Stimulated activated CD8-positive, alpha-beta memory T cell treated with anti-CD3 and anti-CD28 coated beads, Interleukin-15, amount 100 ng/mL, for 48 hours (primary cell): ENCODE measurements at places on chromosomes 1 and 21.
A peak's percentile ranks its signal among the peaks of the same experiment; 100 is the strongest.

GRCh38 chr21:34774750-34775149 lies 106.0 kb downstream of the CLIC6 start:
- DNase-seq, result no peak

GRCh38 chr1:66402194-66402593 lies 131.8 kb upstream of the SGIP1 start:
- no peak for DNase-seq

- DNase-seq, result no peak
These were observed 491.2 kb upstream of the ZRANB2 start for GRCh38 chr1:71572038-71572437.

DNA sequence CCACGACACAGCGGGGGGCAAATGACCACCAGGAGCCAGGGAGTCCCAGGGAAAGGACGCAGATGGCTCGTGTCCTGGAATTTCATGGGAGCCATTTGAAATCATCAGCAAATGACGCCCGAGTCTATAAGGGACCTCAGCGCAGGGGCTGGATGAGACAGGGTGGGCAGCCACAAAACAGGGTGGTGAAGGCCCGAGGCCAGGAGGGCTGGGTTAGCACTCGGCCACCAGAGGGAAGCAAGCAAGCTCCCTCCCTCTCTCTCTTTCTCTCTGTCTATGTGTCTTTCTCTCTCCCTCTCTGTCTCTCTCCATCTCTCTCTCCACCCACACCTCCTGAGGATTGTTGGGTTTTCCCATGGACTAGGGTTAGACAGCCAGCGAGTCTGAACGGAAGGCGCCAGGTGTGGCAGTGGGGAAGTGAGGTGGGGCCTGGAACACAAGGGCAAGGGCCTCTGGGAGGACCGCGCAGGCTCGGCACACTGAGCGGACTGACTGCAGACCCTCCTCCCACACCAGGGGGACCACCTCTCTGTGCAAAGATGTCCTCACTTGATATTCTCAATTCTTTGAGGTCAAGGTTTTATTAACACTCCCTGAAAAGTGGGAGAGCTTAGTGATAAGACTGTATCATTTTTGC lies 73.8 kb upstream of the TMPRSS2 start:
- no peak for DNase-seq

DNA sequence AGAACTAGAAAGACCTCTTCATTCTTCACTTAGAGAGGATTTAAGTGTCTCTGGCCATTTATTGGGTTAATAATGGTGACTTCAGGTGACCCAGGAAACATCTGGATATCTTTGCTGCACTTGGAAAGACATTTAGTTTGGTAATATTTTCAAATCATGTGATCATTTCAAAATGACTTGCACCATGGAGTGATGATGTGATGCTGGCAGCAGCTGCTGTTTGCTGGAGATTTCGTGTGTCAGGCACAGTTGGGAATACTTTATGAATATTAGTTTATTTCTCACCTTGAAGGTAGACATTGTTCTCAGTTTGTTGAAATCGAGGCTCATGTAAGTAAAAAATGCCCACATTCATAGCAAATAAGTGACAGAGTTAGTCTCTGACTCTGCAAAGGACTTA lies 236.0 kb downstream of the DISC1 start:
- DNase-seq, result no peak

GRCh38 chr1:198552668-198553416 lies 12.4 kb upstream of the ATP6V1G3 start:
- no peak for DNase-seq

GRCh38 chr1:15950763-15951295 lies 25.1 kb downstream of the ZBTB17 start:
- DNase-seq, result peak; percentile 79

- DNase-seq, result no peak
These were observed 3.4 kb upstream of the PLEKHM2 start for GRCh38 chr1:15680561-15681348.

GRCh38 chr1:97826820-97827219 lies 94.0 kb downstream of the DPYD start:
- DNase-seq, result no peak

GRCh38 chr1:119347858-119348257 lies 20.7 kb upstream of the HAO2 start:
- DNase-seq, result no peak

- DNase-seq, result no peak
These were observed 130.5 kb downstream of the BACH1 start for GRCh38 chr21:29429218-29429617.

- DNase-seq, result no peak
These were observed 24.7 kb downstream of the GPA33 start for GRCh38 chr1:167065471-167065870.

DNA sequence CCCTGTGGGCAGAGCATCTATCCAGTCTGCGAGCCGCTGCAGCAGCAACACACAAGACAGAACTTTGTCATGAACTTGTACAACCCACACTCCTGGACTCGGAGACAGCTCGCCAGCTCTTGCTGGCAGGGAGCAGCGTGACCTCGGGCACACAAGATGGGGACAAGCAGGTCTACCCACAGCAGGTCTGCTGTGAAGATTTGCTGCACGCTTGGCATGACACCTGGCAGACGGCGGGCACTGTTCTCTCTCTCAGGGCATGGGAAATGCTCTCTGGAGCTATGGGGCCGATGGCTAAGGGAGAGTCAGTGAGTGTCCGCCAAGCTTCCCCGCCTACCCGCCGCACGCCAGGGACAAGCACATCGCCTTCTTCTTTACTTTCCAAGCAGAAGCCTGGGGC lies 90.0 kb downstream of the STUM start:
- no peak for DNase-seq

DNA sequence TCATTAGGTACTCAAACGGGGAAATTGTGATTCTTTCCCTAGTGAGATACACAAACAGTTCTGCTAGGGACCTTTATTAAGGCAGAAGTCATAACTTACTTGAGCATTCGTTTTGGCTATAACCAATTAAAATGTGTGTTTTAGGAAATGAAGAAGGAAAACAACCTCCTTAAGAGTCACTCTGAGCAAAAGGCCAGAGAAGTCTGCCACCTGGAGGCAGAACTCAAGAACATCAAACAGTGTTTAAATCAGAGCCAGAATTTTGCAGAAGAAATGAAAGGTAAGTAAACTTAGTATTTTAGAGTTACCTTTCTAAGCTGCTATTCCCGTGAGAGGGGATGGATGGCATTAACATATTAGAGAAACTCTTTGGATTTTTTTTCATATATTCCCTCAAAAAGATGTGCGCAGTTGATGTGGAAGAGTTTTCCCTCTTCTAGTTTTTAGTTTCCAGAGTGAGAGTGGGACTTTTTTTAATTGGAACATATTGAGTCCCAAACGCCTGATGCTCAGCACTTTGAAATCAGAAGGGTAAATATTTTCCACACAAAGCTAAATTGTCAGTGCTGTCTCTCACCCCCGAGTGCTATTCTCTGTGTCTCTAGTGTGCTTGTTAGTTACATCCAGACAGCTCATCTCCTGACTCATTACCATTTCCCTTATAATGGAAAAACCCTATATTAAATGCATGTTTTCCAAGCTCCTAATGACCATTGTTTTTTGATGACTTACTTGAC lies 34.9 kb downstream of the CENPF start:
- no peak for DNase-seq

GRCh38 chr1:210597555-210598134 lies 268.9 kb downstream of the HHAT start:
- no peak for DNase-seq

GRCh38 chr1:209307846-209308245 lies 275.7 kb upstream of the CAMK1G start:
- no peak for DNase-seq

GRCh38 chr1:94265906-94266305 lies 28.5 kb upstream of the ARHGAP29 start:
- no peak for DNase-seq

- DNase-seq, result no peak
These were observed 241.0 kb upstream of the SNX7 start for GRCh38 chr1:98420376-98421084.

- no peak for DNase-seq
These were observed 4.3 kb downstream of the TSPAN2 start for GRCh38 chr1:115084902-115085511.

- no peak for DNase-seq
These were observed 30.6 kb downstream of the CAPN2 start for GRCh38 chr1:223742856-223743517.

GRCh38 chr1:233543338-233544255 lies 70.3 kb upstream of the KCNK1 start:
- DNase-seq, result no peak

DNA sequence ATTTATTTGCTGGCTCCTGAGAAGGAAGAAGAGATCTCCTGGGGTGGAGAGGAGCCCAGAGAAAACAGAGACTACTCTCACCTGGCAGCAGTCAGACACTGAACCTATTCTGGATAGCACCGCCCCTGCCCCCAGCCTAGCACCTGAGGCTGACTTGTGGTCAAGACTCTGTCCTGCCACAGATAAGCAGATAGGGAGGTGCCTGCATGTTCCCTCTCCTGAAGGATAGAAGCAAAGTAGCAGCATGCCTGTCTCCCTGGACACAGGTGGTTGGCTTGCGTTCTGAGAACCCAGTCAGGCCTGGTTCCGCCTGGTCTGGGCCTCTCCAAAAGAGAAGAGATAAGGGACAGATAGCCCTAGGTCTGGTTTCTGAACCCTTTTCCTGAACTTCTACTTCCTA lies 1.3 kb upstream of the EFNA3 start:
- no peak for DNase-seq

DNA sequence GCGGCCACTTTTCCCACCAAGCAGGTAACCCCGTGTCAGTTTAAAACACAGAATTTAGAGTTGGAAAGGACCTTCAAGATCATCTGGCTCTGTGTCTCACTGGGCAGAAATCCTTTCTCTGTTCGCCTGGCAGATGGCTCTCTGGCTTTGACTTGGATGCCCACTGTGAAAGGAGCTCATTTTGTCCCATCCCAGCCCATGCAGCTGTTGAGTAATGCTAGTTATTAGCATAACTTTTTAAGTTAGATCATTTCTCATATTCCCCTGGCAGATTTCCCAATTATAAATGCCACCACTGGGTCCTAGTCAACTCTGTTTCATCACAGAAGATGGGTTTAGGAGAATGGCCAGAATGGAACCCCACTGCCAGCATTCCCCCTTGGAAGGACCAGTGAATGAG lies 55.9 kb downstream of the SLC35F3 start:
- DNase-seq, result no peak

GRCh38 chr1:62732331-62732730 lies 44.1 kb upstream of the DOCK7 start:
- no peak for DNase-seq

DNA sequence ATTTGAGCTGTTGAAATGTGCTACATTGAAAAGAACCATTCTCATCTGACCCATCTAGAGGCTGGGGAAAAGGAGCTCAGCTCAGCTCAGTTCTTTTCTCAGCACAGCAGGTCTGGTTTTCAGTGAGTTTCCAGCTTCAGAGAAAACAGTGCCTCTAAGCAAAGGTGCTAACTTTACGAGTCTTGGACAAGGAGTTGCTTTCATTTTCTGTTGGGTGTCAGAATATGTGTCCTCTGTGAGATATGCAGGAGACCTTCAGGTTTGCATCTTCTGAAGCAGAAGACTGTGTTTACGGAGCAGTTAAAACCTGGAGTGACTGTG lies 321.3 kb upstream of the USP24 start:
- no peak for DNase-seq

- DNase-seq, result peak; percentile 57
These were observed at the start of gene LPGAT1 for GRCh38 chr1:211830328-211831142. Gene LPGAT1, minus strand, starts transcription at chr1:211830763. Its CDS starts 1,467 bp downstream, at chr1:211829296.

DNA sequence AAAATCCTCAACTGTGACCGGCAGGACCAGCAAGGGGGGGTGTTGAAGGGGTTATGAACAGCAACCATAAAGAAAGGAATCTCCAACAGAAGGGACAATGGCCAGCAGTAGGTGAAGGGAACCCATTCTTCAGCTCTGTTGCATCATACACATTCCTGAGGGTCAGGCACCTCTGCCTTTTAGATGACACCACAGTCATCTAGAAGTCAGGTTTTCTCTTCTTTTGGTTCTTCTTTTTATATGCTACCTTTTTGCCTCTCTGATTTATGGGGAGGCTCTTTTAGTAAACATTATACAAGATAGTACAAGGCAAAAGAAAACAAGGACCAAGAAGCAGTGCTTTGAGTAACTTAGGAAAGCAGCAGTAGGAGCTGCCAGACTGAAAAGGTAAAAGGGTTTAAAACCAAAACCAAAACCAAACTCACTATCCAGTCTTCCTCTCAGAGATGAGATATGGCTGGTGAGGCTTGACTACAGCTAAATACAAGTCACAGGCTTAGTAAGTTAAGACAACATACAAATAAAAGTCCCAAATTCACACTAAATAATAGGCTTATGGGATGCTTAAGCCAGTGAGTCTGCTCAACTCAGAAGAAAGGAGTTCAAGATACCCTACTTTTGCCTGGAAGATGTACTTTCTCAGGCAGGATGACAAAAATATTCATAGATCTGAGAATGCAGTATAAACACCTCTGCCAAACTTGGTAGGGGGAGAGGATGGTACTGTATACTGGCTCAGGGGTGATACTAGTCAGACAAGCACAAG lies 4.1 kb downstream of the TEX38 start:
- no peak for DNase-seq

- DNase-seq, result no peak
These were observed 19.7 kb downstream of the MRPL37 start for GRCh38 chr1:54219688-54220003.

DNA sequence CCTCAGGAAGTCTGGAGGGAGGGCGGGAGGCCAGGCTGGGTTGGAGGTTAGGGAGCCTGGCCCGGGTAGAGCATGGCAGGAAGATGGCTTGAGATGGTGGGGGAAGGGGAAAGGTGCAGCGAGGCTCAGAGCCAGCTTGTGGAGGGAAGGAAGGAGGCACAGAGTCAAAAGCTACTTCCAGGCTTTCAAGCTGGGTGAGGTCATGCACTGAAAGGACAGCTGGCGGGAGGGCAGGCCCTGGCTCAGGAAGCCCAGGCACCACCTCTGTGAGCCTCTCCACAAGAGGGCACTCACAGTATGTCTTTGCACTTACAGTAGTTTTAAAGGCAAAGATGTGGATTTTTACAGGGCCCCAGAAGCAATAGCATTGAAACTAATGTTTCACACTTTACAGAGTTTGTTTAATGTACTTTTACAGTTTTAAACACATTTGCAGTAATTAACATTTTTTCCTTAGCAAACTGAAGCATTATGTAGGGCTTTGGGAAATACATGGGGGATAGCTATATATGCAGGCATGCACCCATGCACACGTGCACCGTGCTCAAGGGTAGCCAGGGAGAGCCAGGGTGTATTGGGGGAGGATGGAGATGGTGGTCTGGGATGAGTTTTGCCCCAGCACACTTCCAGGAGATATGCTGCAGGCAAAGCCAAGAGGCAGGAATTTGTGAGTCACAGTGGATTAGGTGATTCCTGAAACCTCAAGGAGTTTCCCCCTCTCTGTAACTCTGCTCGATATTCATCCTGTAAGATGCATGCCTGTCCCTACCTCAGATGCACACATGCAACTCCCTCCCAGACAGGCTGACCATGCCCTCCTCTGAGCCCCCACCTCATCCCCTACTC lies 6.1 kb upstream of the ADAM15 start:
- peak; percentile 37 for DNase-seq

- DNase-seq, result no peak
These were observed 44.5 kb downstream of the PTGFR start for GRCh38 chr1:78535286-78535685.

- DNase-seq, result no peak
These were observed 46.0 kb upstream of the LRIG2 start for GRCh38 chr1:113027007-113027406.
